Upper lobe of right lung (tissue), 1 donor: ENCODE measurements at places on chromosomes 16 and 17. TPM values are rescaled to one million over a fixed set of nuclear protein-coding genes. Genes with fewer than 3 reads are reported as not detected.

DNA sequence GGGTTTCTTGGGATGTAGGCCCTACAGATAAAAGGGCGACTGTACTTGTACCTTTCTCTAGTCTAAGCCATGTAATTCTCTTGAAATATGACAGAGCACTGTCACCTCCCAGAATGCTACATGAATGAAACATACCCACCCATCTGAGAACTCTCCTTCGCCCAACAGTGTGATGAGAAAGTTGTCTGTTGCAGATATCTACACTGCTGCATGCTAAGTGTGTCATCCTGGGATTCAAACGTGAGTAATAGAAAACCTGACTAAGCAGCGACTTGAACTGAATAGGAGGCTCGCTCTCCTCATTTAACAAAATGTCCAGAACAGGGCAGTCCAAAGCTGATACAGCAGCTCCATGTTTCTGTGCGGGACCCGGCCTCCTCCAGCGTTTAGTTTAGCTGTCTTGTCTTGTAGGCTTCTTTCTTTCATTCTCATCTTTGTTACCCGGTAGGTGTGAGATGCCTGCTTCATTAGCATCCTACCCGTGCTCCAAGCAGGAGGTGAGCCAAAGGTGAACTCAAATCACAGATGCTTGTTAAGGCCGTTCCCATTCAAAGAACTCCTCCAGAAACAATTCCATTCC, 211.9 kb downstream of the PRKCA start:
- no peaks in the 10 kb centered on the region for H3K27me3 ChIP-seq
- H3K4me1 ChIP-seq = peaks cover 7% of the 10 kb centered on the region
- H3K4me3 ChIP-seq = no peak overlapping the region
- no peaks in the 10 kb centered on the region for H3K36me3 ChIP-seq

DNA sequence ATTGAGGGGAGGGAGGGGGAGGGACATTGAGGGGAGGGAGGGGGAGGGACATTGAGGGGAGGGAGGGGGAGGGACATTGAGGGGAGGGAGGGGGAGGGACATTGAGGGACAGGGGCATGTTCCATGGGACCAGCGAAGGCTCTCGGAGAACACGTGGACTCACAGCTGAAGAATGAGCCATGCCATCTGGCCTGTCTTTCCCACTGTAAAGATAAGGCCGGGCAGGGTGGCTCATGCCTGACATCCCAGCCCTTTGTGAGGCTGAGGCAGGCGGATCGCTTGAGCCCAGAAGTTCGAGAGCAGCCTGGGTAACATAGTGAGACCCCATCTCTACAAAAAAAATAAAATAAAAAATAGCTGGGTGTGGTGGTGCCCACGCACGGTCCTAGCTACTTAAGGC, 32.5 kb downstream of the RPH3AL start:
- no peaks in the 10 kb centered on the region for H3K4me1 ChIP-seq
- no peak overlapping the region for H3K27ac ChIP-seq
- peaks cover 7% of the 10 kb centered on the region for H3K36me3 ChIP-seq
- no peak overlapping the region for H3K4me3 ChIP-seq

DNA sequence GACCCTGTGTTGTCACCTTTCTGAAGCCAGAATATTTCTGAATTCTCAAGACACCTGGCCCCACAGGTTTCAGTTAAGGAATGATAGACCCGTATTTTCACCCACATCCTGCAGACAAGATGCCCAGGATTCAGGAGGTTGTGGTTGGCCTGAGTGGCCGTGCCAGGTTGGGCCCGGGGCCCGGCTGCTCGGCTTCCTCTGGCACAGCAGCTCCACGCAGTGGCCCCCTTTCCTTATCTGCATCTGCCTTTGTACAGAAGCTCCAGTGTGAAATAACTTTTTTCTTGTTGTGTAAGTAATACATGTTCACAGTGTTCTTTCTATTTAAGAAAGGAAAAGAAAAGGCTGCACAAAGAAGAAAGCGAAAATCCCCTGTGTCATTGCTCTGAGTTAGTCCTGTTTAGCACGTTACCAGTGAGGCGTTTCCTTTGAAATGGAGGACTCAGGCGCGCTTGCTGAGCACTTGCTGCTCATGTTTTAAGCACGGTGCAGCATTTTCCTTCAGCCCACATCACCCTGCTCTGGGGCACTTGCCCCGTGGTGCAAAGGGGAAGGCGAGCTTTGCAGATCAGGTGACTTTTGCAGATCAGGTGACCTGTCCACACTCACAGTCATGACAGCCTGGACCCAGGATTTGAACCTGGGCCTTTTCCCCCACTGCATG, 12.8 kb downstream of the ZC3H18 start:
- no peaks in the 10 kb centered on the region for H3K27me3 ChIP-seq
- H3K36me3 ChIP-seq = peaks cover 44% of the 10 kb centered on the region
- DNase-seq = no peak
- H3K27ac ChIP-seq = no peak overlapping the region
- H3K4me1 ChIP-seq = peaks cover 1% of the 10 kb centered on the region

KARS1 gene
- 90.5 TPM for total RNA-seq

DBNDD1 gene
- 7.0 TPM for total RNA-seq

- no peaks in the 10 kb centered on the region for H3K27me3 ChIP-seq
- no peak for DNase-seq
- H3K4me1 ChIP-seq = peaks cover 20% of the 10 kb centered on the region
- no peaks in the 10 kb centered on the region for H3K36me3 ChIP-seq
Measured at GRCh38 chr16:85534536-85535351, 78.4 kb upstream of the GSE1 start.

ATP1B2 gene
- total RNA-seq = 4.8 TPM

GRCh38 chr17:979539-980405, at the start of gene NXN:
TSS of gene NXN (minus strand) at chr17:979776.
- peaks cover 14% of the 10 kb centered on the region for H3K4me1 ChIP-seq
- no peaks in the 10 kb centered on the region for H3K36me3 ChIP-seq
- peak within 1 kb of the TSS; percentile 70 for H3K27ac ChIP-seq
- DNase-seq = peak; percentile 94
- no peaks in the 10 kb centered on the region for H3K27me3 ChIP-seq
- peak within 1 kb of the TSS; percentile 73 for H3K4me3 ChIP-seq

ETV4 gene
- total RNA-seq = 4.0 TPM

NAE1 gene
- total RNA-seq = 41.8 TPM

DNA sequence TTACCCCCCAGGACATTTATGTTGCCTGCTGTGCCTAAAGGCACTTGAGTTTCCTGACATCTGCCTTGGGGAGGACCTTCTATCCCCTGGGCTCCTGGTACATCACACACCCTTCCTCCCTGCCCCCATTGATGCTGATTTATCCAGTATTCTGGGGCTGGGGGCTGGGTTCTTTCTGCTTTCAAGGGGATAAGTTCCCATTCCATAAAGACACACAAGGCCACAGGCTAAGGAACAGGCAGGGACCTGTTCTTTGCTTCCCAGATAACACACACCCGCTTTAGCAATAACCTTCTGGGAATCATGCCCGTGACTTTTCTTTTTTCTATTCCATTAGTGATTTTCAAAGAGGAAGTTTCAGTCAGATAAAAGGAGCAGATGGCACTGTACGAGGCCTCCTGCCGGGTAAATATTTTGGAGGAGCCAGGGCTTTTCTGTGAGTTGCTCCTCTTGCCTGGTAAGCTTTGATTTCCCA, 30.6 kb downstream of the CHD9 start:
- no peaks in the 10 kb centered on the region for H3K36me3 ChIP-seq
- no peak for DNase-seq
- H3K27ac ChIP-seq = peak overlapping the region; percentile 80
- H3K4me3 ChIP-seq = no peak overlapping the region
- no peaks in the 10 kb centered on the region for H3K27me3 ChIP-seq

DNA sequence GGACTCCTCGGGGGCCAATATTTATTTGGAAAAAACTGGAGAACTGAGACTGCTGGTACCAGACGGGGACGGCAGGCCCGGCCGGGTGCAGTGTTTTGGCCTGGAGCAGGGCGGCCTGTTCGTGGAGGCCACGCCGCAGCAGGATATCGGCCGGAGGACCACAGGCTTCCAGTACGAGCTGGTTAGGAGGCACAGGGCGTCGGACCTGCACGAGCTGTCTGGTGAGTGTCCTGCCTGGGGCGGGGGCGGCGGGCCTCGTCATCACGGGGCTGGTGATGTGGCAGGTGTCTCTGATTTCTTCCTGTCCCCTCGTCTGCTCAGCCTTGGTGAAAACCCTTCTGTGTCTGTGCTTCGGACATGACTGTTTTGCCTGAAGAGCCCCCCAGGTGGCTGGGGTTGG, 5.7 kb downstream of the METRNL start:
- H3K4me1 ChIP-seq = peaks cover 67% of the 10 kb centered on the region
- no peak for DNase-seq
- H3K27me3 ChIP-seq = no peaks in the 10 kb centered on the region
- H3K36me3 ChIP-seq = peaks cover 30% of the 10 kb centered on the region
- H3K27ac ChIP-seq = peak overlapping the region; percentile 42
- H3K4me3 ChIP-seq = no peak overlapping the region
